Neural progenitor cell (in vitro differentiated cells): ENCODE measurements at places on chromosomes 16 and 17. TPM values are rescaled to one million over a fixed set of nuclear protein-coding genes. Genes with fewer than 3 reads are reported as not detected.

- H3K27ac ChIP-seq: no peak overlapping the region
- no peaks in the 10 kb centered on the region for H3K36me3 ChIP-seq
- H3K27me3 ChIP-seq: no peaks in the 10 kb centered on the region
- H3K4me1 ChIP-seq: peaks cover 25% of the 10 kb centered on the region
- no peak overlapping the region for H3K4me3 ChIP-seq
Measured at GRCh38 chr16:87070657-87071056, 246.5 kb downstream of the C16orf95 start.

DNA sequence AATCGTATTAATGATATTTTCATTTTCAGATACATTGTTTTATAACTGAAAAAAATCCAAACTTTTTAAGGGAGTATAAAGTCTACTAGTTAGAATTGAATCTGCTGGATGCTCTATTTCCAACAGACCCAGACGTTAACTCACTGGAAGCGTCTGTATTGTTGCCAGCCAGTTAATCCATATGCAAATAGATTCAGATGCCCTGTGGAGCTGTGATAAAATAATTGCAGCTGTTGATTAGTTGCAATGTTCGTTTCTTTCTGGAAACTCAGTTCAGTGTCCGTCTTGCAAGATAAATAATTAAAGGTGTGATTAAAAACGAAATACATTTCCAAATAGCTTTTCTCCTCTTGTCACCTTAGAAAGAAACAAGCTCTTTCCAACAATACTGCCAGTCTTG lies 5.1 kb upstream of the GNA13 start:
- H3K27ac ChIP-seq: no peak overlapping the region
- H3K36me3 ChIP-seq: no peaks in the 10 kb centered on the region
- H3K4me3 ChIP-seq: no peak overlapping the region

DNA sequence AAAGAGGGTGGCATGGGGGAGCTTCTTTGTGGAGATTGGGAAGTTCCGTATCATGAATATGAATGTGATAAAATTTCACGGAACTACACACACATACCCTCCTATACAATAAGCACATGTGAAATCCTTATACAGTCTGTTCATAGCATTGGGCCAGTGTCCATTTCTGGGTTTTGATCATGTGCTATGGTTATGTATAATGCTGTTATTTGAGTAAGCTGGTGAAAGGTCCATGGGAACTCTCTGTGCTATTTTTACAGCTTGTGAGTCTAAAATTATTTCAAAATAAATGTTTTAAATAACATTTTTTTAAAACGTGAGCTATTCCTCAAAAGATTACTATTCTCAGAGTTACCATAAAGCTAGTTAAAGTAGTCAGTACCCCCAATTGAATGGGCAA lies 205.2 kb upstream of the CACNG5 start:
- H3K4me1 ChIP-seq: no peaks in the 10 kb centered on the region
- H3K36me3 ChIP-seq: no peaks in the 10 kb centered on the region

DNA sequence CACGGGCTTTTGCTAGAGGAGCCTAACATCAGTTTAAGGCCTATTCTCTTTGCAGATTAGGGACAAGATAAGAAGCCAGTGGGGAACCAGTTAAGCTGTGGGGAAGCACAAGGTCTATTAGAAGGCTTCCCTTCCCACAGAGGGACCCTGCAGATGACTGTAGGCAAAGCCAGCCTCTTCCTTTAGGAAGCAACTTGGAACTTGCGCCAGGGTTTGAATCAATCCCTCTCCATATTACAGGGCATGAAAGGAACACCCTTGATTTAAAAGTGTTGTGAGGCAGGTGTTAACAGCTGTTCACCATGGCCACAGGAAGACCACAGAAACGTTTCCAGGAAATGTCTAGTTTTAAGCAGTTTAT lies 77.3 kb downstream of the RPTOR start:
- peak; percentile 40 for DNase-seq
- no peaks in the 10 kb centered on the region for H3K36me3 ChIP-seq
- H3K4me1 ChIP-seq: peaks cover 11% of the 10 kb centered on the region
- peaks cover 14% of the 10 kb centered on the region for H3K27me3 ChIP-seq
- no peak overlapping the region for H3K27ac ChIP-seq

- no peaks in the 10 kb centered on the region for H3K27me3 ChIP-seq
- no peak for DNase-seq
- H3K36me3 ChIP-seq: peaks cover under 1% of the 10 kb centered on the region
- no peaks in the 10 kb centered on the region for H3K4me1 ChIP-seq
- H3K4me3 ChIP-seq: no peak overlapping the region
- H3K27ac ChIP-seq: no peak overlapping the region
Measured at GRCh38 chr16:28126684-28127620, 63.4 kb upstream of the GSG1L start.

- no peak for DNase-seq
- H3K27ac ChIP-seq: no peak overlapping the region
- H3K36me3 ChIP-seq: no peaks in the 10 kb centered on the region
- no peaks in the 10 kb centered on the region for H3K27me3 ChIP-seq
- no peaks in the 10 kb centered on the region for H3K4me1 ChIP-seq
Measured at GRCh38 chr17:4652997-4653396, 11.5 kb upstream of the ALOX15 start.

- DNase-seq: no peak
- H3K27me3 ChIP-seq: no peaks in the 10 kb centered on the region
- H3K4me1 ChIP-seq: no peaks in the 10 kb centered on the region
- no peak overlapping the region for H3K27ac ChIP-seq
- H3K36me3 ChIP-seq: no peaks in the 10 kb centered on the region
Measured at GRCh38 chr17:17154981-17155380, 51.2 kb downstream of the PLD6 start.

DNA sequence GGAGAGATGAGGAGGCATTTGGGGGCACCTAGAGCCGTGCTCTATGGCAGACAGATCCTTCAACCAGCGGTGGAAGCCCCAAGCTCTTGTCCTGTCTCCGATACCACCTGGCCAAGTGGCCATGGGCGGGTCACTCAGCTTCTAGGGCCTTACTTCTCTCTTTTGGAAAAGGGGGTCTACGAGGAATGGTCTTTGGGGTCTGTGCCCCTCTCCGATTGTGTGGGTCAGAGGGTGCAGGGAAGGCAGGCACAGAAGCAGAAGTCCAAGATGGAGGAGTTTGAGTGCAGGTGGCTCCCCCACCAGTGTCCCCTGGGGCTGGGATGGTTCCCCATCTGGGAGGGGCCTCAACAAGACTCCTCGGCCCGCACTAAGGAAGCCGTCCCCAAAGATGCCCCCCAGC lies 116.7 kb downstream of the CCDC182 start:
- H3K4me3 ChIP-seq: no peak overlapping the region
- no peak for DNase-seq
- H3K27ac ChIP-seq: no peak overlapping the region
- no peaks in the 10 kb centered on the region for H3K27me3 ChIP-seq

DNA sequence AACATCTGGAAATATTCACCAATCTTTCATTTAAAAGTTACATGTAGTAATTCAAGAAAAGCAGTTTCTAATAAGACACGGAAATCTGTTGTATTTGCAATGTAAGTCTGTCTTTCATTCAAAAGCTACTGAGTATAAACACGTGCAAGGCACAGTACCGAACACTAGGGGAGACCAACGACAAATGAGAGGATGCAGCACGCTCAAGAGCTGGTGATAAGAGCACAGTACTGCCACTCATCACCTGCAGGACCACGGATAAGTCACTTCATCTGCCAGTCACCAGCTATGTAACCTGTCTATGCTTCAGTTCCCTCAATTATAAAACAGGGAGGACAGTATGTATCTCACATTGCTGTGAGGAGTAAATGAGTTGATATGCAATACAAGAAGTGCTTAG lies 67.1 kb downstream of the CLEC18A start:
- no peak overlapping the region for H3K4me3 ChIP-seq
- H3K36me3 ChIP-seq: no peaks in the 10 kb centered on the region
- no peaks in the 10 kb centered on the region for H3K4me1 ChIP-seq
- no peak overlapping the region for H3K27ac ChIP-seq
- peak; percentile 42 for DNase-seq

- H3K27me3 ChIP-seq: peaks cover 96% of the 10 kb centered on the region
- DNase-seq: peak; percentile 71
- H3K4me1 ChIP-seq: peaks cover 12% of the 10 kb centered on the region
- peak overlapping the region; percentile 34 for H3K4me3 ChIP-seq
Measured at GRCh38 chr17:2056206-2057174, 1.6 kb downstream of the HIC1 start.

- peak overlapping the region; percentile 64 for H3K4me3 ChIP-seq
- DNase-seq: no peak
- H3K4me1 ChIP-seq: peaks cover 47% of the 10 kb centered on the region
- no peak overlapping the region for H3K27ac ChIP-seq
Measured at GRCh38 chr17:21375757-21376080, 438 bp upstream of the KCNJ12 start.

DNA sequence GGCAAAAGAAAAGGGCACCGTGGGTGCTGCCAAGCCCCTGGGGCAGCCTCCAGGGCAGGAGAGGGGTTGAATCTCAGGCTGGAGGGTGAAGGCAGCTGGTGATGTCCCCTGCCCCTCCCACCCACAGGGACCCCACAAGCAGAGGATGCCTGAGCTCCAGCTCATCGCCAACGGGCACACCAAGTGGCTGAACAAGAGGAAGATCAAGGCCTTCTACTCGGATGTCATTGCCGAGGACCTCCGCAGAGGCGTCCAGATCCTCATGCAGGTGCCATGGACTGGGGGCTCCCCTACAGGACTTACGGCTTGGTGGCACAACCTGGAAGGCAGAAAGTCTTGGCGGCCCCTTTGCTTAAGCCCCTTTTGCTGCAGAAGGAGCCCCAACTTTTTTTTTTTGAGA lies 21.8 kb downstream of the SLC12A3 start:
- no peak overlapping the region for H3K27ac ChIP-seq
- no peak overlapping the region for H3K4me3 ChIP-seq
- H3K27me3 ChIP-seq: no peaks in the 10 kb centered on the region
- no peaks in the 10 kb centered on the region for H3K4me1 ChIP-seq
- DNase-seq: no peak
- H3K36me3 ChIP-seq: no peaks in the 10 kb centered on the region

- H3K27ac ChIP-seq: no peak overlapping the region
- H3K4me3 ChIP-seq: no peak overlapping the region
- H3K27me3 ChIP-seq: no peaks in the 10 kb centered on the region
- no peak for DNase-seq
- H3K36me3 ChIP-seq: no peaks in the 10 kb centered on the region
- no peaks in the 10 kb centered on the region for H3K4me1 ChIP-seq
Measured at GRCh38 chr17:3003296-3004149, 59.9 kb downstream of the OR1D5 start.

DNA sequence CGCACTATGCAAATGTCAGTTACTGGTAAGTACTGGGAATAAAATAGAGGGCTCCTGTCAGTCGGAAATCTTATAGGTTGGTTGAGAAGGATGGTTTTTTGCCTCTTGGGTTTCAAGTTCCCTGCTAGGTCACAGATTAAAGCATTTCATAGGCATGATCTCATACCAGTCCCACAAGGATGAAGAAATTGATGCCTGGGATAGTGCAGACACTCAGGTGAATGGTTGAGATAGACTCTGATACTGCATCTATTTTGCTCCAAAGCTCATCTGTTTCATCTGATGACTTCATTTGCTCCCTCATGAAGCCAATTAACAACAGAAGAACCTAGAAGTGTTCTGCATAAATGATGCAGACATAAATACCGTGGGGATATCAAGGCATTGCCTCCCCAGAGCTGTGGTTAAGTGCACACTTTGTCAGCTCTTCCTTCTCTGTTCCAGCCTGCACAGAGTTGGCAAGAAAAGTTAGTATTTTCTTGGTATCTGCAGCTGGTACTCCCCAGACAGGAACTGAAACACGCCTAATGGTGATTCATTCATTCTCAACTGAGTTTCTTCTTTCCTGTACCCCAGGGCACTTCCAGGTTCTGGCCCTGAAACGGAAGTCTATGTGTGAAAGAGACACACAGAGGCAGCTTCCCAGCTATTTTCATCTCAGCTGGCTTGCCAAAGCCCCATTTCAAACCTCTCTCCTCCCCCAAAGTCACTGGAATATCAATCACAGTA lies 418.3 kb upstream of the SALL1 start:
- H3K27me3 ChIP-seq: no peaks in the 10 kb centered on the region
- H3K27ac ChIP-seq: no peak overlapping the region
- DNase-seq: no peak
- no peak overlapping the region for H3K4me3 ChIP-seq

DNA sequence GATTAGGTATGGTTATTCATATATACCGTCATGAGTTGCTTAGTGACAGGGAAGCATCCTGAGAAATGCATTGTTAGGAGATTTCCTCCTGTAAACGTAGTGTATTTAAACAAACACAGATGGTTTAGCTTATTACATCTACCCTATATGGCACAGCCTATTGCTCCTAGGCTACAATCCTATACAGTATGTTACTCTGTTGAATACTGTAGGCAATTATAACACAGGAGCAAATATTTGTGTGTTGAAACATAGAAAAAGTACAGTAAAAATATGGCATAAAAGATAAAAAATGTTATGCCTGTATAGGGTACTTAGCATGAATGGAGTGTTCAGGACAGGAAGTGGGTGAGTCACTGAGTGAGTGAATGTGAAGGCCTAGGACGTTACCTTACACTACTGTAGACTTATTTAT lies 157.7 kb downstream of the CDH11 start:
- no peaks in the 10 kb centered on the region for H3K4me1 ChIP-seq
- no peak overlapping the region for H3K4me3 ChIP-seq
- no peak for DNase-seq
- H3K36me3 ChIP-seq: no peaks in the 10 kb centered on the region
- no peaks in the 10 kb centered on the region for H3K27me3 ChIP-seq

DNA sequence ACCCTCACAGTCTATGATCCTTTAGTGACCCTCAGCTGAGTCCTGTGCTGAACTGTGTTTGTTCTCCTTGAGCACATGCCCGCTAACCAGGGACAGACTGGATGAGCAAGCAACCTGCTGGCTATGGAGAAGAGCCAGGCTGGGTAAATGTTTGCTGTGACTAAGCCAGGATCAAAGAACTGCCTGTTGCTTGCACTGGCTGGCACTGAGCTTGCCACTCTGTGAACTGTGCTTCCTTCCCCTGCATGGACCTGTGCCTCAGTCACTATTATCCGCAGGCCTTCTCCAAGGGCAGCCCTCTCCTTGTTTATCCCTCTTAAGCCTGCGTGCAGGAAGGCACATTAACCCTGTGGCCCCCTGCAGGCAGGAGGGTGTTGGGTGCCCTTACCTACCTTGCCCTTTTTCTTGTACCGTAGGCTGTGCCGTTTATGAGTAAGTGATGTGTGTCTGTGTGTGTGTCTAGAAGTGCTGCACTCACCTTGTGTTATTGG lies 7.4 kb downstream of the PNPO start:
- peaks cover 5% of the 10 kb centered on the region for H3K27me3 ChIP-seq
- H3K4me3 ChIP-seq: no peak overlapping the region
- H3K4me1 ChIP-seq: peaks cover 5% of the 10 kb centered on the region

GRCh38 chr17:67601897-67602296 lies 115.8 kb upstream of the NOL11 start:
- DNase-seq: no peak
- H3K27me3 ChIP-seq: no peaks in the 10 kb centered on the region
- H3K27ac ChIP-seq: no peak overlapping the region
- H3K4me3 ChIP-seq: no peak overlapping the region

- no peak overlapping the region for H3K27ac ChIP-seq
- peak; percentile 70 for DNase-seq
- H3K36me3 ChIP-seq: no peaks in the 10 kb centered on the region
- no peaks in the 10 kb centered on the region for H3K27me3 ChIP-seq
Measured at GRCh38 chr17:16915752-16916556, 56.0 kb downstream of the TNFRSF13B start.

Gene ZNF205
- total RNA-seq: 5.4 and 19.6 TPM in 2 replicates

Gene TBC1D26
- total RNA-seq: 0.58 and 4.4 TPM in 2 replicates

Gene KRT32
- total RNA-seq: not detected in 2 replicates
